ENCODE measurements at places on chromosomes 3 and 15. TPM values are rescaled to one million over a fixed set of nuclear protein-coding genes. Genes with fewer than 3 reads are reported as not detected.

GRCh38 chr3:143835312-143835711 lies 13.0 kb downstream of the SLC9A9 start:
- H3K4me3 ChIP-seq = no peak overlapping the region
- H3K4me1 ChIP-seq = peaks cover 6% of the 10 kb centered on the region
- H3K36me3 ChIP-seq = no peaks in the 10 kb centered on the region
- no peaks in the 10 kb centered on the region for H3K27me3 ChIP-seq

AGTR1 gene
- 0.91 TPM for total RNA-seq

- no peak for DNase-seq
- H3K27me3 ChIP-seq = no peaks in the 10 kb centered on the region
- no peak overlapping the region for H3K4me3 ChIP-seq
- H3K27ac ChIP-seq = no peak overlapping the region
Observed at GRCh38 chr15:64337761-64338160, 18.2 kb downstream of the CSNK1G1 start.

GRCh38 chr15:42808913-42809312 lies 72.0 kb upstream of the CDAN1 start:
- H3K27ac ChIP-seq = no peak overlapping the region
- no peak overlapping the region for H3K4me3 ChIP-seq
- H3K36me3 ChIP-seq = no peaks in the 10 kb centered on the region
- no peak for DNase-seq
- H3K4me1 ChIP-seq = no peaks in the 10 kb centered on the region

GRCh38 chr3:12454816-12455121 lies 29.5 kb upstream of the TSEN2 start:
- H3K36me3 ChIP-seq = no peaks in the 10 kb centered on the region
- no peak for DNase-seq
- H3K4me3 ChIP-seq = no peak overlapping the region
- H3K27me3 ChIP-seq = no peaks in the 10 kb centered on the region

MESP2 gene
- total RNA-seq = not detected

GRCh38 chr3:172404237-172404962 lies 43.9 kb downstream of the GHSR start:
- DNase-seq = no peak
- H3K27ac ChIP-seq = no peak overlapping the region
- no peaks in the 10 kb centered on the region for H3K4me1 ChIP-seq
- peaks cover 17% of the 10 kb centered on the region for H3K36me3 ChIP-seq
- H3K27me3 ChIP-seq = no peaks in the 10 kb centered on the region
- no peak overlapping the region for H3K4me3 ChIP-seq

- peaks cover 9% of the 10 kb centered on the region for H3K4me1 ChIP-seq
- peak overlapping the region; percentile 68 for H3K4me3 ChIP-seq
- no peaks in the 10 kb centered on the region for H3K27me3 ChIP-seq
Observed at GRCh38 chr3:48299746-48300712, 33.4 kb downstream of the SPINK8 start.

DNA sequence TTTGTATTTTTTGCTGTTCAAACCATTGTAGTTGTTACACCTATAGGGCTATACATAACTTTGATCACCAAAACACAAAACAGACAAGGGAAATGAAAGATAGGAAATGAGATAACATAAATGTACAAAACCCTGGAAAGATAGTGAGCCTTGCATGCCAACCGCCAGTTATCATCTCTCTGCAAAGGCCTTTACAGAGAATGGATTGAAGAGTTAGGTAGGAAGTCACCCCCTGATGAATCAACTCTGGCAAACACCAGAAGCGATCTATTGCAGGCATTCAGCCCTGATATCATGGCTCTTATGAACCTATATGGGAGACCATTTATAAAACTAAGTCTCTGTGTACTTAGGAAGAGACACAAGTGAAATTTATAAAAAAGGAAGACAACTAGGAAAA lies 588.0 kb downstream of the TUSC7 start:
- no peaks in the 10 kb centered on the region for H3K36me3 ChIP-seq
- no peaks in the 10 kb centered on the region for H3K27me3 ChIP-seq
- H3K27ac ChIP-seq = no peak overlapping the region
- DNase-seq = no peak
- no peak overlapping the region for H3K4me3 ChIP-seq
- no peaks in the 10 kb centered on the region for H3K4me1 ChIP-seq

CEMIP gene
- total RNA-seq = 3.6 TPM

- peaks cover 43% of the 10 kb centered on the region for H3K36me3 ChIP-seq
- H3K4me3 ChIP-seq = no peak overlapping the region
- no peak for DNase-seq
- H3K27me3 ChIP-seq = no peaks in the 10 kb centered on the region
- H3K27ac ChIP-seq = no peak overlapping the region
- H3K4me1 ChIP-seq = no peaks in the 10 kb centered on the region
Observed at GRCh38 chr3:53224536-53224935, 31.3 kb downstream of the TKT start.

- H3K4me3 ChIP-seq = no peak overlapping the region
- DNase-seq = no peak
- no peaks in the 10 kb centered on the region for H3K27me3 ChIP-seq
- H3K27ac ChIP-seq = no peak overlapping the region
- H3K36me3 ChIP-seq = peaks cover 16% of the 10 kb centered on the region
Observed at GRCh38 chr3:48750856-48751255, 33.8 kb upstream of the IP6K2 start.

NMNAT3 gene
- 2.5 TPM for total RNA-seq

GRCh38 chr3:112390783-112391641 lies 58.1 kb downstream of the CD200 start:
- H3K27me3 ChIP-seq = no peaks in the 10 kb centered on the region
- H3K27ac ChIP-seq = peak overlapping the region; percentile 93
- peak; percentile 99 for DNase-seq
- peaks cover 20% of the 10 kb centered on the region for H3K4me1 ChIP-seq

CGNL1 gene
- 10.2 TPM for total RNA-seq

- no peaks in the 10 kb centered on the region for H3K27me3 ChIP-seq
- peaks cover 20% of the 10 kb centered on the region for H3K36me3 ChIP-seq
Observed at GRCh38 chr3:136146981-136147729, 49.0 kb downstream of the MSL2 start.

- H3K4me1 ChIP-seq = no peaks in the 10 kb centered on the region
- H3K27ac ChIP-seq = no peak overlapping the region
- no peak for DNase-seq
- H3K36me3 ChIP-seq = no peaks in the 10 kb centered on the region
- no peak overlapping the region for H3K4me3 ChIP-seq
Observed at GRCh38 chr15:34311563-34311962, 26.0 kb downstream of the SLC12A6 start.

- no peak overlapping the region for H3K4me3 ChIP-seq
- DNase-seq = no peak
- H3K27ac ChIP-seq = no peak overlapping the region
- peaks cover 4% of the 10 kb centered on the region for H3K4me1 ChIP-seq
- H3K36me3 ChIP-seq = no peaks in the 10 kb centered on the region
Observed at GRCh38 chr15:31550211-31550977, 223.8 kb downstream of the KLF13 start.

CHRNA5 gene
- 1.5 TPM for total RNA-seq

DNA sequence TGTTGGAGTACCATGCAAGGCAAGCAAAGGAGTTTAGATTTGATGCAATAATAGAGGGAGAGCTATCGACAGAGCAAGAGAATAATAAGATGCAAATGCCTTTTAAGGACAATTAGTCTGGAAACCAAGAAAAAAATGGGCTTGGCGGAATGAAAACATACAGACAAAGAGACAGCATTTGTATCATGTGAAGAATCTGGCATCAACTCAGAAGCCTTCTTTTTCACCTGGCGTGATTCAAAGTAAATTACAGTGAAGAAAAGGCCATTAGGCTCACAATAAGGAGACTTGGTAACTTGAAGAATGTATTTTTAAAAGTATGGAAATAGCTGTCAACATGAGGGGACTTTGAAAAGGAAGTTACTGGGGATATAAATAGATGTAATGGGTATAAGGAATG lies 521.2 kb upstream of the GOLIM4 start:
- no peaks in the 10 kb centered on the region for H3K36me3 ChIP-seq
- no peak for DNase-seq
- no peak overlapping the region for H3K27ac ChIP-seq
- H3K27me3 ChIP-seq = no peaks in the 10 kb centered on the region
- no peaks in the 10 kb centered on the region for H3K4me1 ChIP-seq

DNA sequence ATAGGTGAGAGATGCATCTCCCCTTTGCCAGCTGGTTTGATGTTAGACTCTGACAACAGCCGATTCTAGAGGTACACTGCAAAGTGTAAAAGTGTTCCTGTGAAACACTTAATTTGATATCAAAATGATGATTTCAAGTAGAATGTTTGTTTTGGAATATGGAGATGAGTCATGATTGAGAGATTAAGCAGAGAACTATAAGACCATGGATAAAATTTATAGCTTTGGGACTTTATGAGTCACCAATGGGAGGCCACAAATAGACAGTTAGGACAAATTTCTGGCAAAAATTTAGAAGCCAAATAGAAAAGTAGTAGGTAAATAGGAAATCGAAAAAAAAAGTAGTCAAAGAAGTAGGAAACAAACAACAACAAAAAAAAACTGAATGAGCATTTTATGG lies 672.5 kb downstream of the NSUN3 start:
- H3K36me3 ChIP-seq = no peaks in the 10 kb centered on the region
- DNase-seq = no peak
- H3K4me3 ChIP-seq = no peak overlapping the region
- H3K27me3 ChIP-seq = no peaks in the 10 kb centered on the region
- no peak overlapping the region for H3K27ac ChIP-seq

GRCh38 chr3:176661432-176661964 lies 535.8 kb downstream of the TBL1XR1 start:
- H3K27ac ChIP-seq = no peak overlapping the region
- no peaks in the 10 kb centered on the region for H3K27me3 ChIP-seq
- DNase-seq = no peak
- H3K36me3 ChIP-seq = no peaks in the 10 kb centered on the region
- no peak overlapping the region for H3K4me3 ChIP-seq

CLDN18 gene
- not detected for total RNA-seq

DNA sequence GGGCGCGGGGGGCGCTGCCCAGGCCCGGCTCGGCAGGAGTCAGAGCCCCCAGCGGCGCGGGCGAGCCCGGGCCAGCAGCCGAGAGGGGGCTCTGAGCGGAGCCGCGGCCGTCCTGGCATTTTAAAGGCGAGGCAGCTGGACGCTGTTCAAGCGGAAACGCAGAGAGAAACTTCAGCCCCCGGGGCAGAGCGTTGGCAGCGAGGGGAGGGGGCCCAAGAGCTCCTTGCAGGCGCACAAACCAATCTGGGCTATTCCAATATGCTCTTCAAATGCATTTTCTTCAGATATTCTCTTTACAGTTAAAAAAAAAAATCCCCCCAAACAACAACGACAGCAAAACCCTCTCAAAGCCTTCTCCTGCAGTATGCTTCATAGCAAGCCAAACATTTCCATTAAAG lies at the start of gene CTXND1:
Gene CTXND1, minus strand, starts transcription at position 93 of the 398 bp plus-strand sequence. CDS start 50,264 bp downstream, outside the sequence.
- no peak within 1 kb of the TSS for H3K27ac ChIP-seq
- peak within 1 kb of the TSS; percentile 28 for H3K4me3 ChIP-seq
- no peak for DNase-seq
- H3K27me3 ChIP-seq = peaks cover 50% of the 10 kb centered on the region

DNA sequence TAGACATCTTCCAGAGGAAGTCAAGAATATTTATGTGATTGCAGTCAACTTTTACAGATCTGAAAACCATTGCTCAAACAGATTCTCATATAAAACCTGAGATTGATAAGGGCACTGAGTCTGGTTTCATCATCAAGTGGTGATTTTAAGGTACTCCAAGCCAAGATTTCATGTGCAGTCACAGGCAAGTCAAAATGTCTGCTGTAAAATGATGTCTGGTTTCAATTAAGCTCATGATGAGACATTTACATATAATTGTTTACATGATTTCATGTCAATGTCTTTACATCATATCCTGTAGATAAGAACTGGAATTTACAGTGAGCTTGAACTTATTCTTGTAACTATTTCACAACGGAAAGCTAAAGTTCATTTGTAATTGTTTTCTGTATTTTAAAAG lies 1215.5 kb downstream of the ROBO2 start:
- no peaks in the 10 kb centered on the region for H3K36me3 ChIP-seq
- no peaks in the 10 kb centered on the region for H3K27me3 ChIP-seq
- no peak overlapping the region for H3K4me3 ChIP-seq
- H3K27ac ChIP-seq = no peak overlapping the region

- no peaks in the 10 kb centered on the region for H3K27me3 ChIP-seq
- no peak overlapping the region for H3K4me3 ChIP-seq
- H3K36me3 ChIP-seq = no peaks in the 10 kb centered on the region
- no peak for DNase-seq
Observed at GRCh38 chr3:150077107-150077506, 106.4 kb upstream of the PFN2 start.

GRCh38 chr15:83449250-83449671 lies 2.1 kb downstream of the SH3GL3 start:
- H3K4me3 ChIP-seq = no peak overlapping the region
- H3K4me1 ChIP-seq = peaks cover 4% of the 10 kb centered on the region
- H3K27ac ChIP-seq = no peak overlapping the region

DNA sequence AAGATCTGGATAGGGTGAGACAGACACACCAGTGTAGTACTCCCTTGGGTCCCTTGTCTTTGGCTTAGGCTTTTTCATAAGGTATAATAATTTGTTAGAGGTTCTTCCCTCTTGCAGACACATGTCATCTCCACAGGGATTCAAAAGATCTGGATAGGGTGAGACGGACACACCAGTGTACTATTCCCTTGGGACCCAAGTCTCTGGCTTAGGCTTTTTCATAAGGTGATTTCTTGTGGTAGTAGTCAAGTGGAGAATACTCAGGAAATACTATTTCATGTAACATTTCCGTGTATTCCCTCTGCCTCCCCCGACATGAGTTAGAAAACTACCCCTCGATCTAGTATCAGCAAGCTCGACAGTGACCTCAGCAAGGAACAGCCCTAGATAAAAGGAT lies 954 bp upstream of the MAPKBP1 start:
- H3K27ac ChIP-seq = peak overlapping the region; percentile 76
- DNase-seq = no peak
- H3K4me1 ChIP-seq = peaks cover 50% of the 10 kb centered on the region
- H3K27me3 ChIP-seq = no peaks in the 10 kb centered on the region
- H3K4me3 ChIP-seq = peak overlapping the region; percentile 74
- H3K36me3 ChIP-seq = peaks cover 9% of the 10 kb centered on the region

DNA sequence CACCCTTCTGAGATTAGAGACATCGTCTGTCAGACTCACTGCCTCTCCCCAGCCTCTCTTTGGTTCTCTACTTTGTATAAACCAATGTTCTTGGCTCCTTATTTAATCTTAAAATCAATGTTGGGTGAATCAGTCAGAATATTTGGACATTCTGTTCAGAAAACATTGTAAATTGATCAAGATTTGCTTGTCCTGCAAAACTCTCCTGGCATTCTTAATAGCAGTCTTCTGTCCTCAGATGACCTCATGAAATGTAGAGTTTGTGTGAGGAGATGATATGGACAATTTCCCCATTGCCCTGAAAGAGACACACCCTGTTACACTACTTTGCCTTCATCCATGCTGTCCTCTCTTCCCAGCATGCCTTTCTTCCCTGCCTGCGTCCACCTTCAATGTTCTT lies 33.6 kb downstream of the CD200R1L start:
- no peaks in the 10 kb centered on the region for H3K27me3 ChIP-seq
- peaks cover 11% of the 10 kb centered on the region for H3K4me1 ChIP-seq
- H3K4me3 ChIP-seq = no peak overlapping the region
- H3K27ac ChIP-seq = no peak overlapping the region
- no peaks in the 10 kb centered on the region for H3K36me3 ChIP-seq

ITIH1 gene
- total RNA-seq = not detected

GRCh38 chr3:7607676-7608075 lies 746.8 kb downstream of the GRM7 start:
- H3K27ac ChIP-seq = no peak overlapping the region
- no peak overlapping the region for H3K4me3 ChIP-seq
- no peaks in the 10 kb centered on the region for H3K27me3 ChIP-seq
- H3K4me1 ChIP-seq = no peaks in the 10 kb centered on the region

GRCh38 chr15:59148153-59148833 lies 43.3 kb downstream of the CCNB2 start:
- H3K27ac ChIP-seq = no peak overlapping the region
- H3K36me3 ChIP-seq = peaks cover 38% of the 10 kb centered on the region
- no peaks in the 10 kb centered on the region for H3K4me1 ChIP-seq
- H3K4me3 ChIP-seq = no peak overlapping the region
- peak; percentile 35 for DNase-seq

NKIRAS1 gene
- total RNA-seq = 11.0 TPM

Data from astrocyte (in vitro differentiated cells and primary cell).